ENCODE measurements at places on chromosomes 3 and 15.

DNA sequence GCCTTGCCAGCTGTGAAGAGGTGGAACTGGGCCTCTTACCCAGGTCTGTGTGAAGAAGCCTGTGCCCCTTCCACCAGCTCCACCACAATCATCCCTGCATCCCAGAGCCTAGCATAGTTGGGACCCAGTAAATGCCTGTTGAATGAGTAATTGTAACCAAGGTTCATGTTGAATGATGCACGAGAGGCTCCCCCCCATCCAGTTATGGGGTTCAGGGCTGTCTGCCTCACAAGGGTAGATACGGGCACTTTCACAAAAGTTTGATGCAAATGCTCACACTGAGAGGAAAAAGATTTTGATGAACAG is 29.5 kb upstream of the TSEN2 start:
- DNase-seq: no peak

GRCh38 chr3:66076861-66077470 is 38.2 kb upstream of the MAGI1 start:
- no peak for DNase-seq

DNA sequence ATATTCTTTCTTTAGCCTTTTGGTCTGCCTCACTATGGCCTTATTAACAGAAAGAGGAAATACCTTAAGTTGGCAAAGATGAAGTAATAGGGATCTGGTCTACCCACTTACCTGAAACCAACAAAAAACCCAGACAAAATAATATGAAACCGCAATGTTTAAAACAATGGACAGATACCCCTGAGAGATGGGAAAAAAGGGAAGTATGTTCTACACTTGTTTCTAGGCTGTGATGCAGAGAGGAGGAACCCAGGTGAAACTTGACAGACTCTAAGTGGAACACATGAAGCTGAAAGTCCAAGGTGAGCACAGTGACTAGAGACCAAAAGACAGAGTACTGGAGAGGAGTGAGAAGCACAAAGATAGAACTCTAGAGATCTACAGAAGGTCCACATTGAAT is 78.4 kb downstream of the NR2E3 start:
- DNase-seq: no peak

DNA sequence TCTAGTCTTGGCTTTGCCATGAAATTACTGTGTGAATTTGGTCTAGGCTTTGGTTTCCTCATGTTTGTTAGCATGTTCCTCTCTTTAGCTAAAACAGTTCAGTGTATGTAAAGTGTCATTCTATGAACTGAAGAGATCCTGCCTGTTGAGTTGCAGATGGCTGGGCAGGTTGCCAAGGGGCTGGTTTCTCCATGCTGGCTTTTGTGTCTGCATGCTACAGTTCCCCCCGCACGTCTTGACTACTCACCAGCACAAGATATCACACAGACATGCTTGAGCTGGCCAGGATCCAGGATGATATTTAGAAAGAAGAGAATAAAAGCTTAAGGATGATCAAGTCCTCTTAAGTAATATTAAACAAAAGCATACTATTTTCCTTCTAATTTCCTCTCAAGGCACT is 90.2 kb downstream of the CERS3 start:
- peak; percentile 63 for DNase-seq

GRCh38 chr3:158169091-158169491 is 59.2 kb downstream of the RSRC1 start:
- DNase-seq: no peak

GRCh38 chr15:55277116-55277564 is 12.5 kb downstream of the RAB27A start:
- peak; percentile 65 for DNase-seq

DNA sequence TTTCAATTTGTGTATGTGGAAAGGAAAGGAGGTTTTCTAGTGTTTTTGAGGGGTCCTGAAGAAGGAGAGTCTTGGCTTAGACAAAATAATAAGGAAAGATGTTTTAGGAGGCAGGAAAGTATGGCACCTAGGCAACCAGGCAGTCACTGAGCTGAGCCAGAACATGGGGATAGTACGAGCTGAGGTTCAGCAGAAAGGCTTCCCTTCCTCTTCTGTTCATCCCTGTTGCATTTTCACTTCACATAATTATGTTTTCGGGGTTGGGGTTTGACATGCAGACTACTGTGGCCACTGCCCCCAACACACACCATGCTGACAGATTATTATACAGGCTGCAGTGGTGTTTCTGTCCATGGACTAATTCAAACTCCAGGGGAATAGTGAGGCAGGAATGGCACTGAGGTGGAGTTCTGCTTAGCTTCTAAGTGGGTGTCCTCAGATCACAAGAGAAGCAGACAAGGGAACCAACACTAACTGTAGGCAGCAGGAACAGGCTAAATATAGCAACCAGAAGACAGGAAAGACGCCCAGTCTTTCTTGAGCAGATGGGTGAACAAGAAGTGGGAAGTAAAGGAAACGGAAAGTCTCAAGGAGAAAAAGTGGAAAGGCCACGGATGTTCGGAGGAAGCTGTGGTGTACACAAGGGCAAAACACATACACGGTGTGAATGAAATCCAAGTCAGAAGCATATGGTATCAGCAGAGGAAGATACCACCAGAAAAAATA is 305.8 kb downstream of the PLCL2 start:
- no peak for DNase-seq

DNA sequence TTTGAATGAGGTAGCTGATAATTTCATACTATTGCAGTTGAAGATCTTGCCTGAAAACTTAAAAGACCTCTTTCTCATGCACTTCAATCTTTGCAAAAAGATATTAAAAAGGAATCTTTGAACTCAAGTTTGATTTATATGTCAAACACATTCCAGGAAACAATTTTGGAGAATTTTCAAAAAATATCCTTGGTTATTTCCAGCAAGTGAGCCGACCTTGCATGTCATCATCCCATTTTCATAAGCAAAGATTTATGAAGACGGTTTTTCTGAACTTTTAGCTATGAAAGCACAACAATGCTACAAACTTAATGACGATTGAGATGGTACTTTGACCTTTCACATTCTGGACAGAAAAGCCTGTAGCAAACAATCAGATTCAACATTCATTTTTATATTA is 95.6 kb downstream of the RFX7 start:
- DNase-seq: no peak

DNA sequence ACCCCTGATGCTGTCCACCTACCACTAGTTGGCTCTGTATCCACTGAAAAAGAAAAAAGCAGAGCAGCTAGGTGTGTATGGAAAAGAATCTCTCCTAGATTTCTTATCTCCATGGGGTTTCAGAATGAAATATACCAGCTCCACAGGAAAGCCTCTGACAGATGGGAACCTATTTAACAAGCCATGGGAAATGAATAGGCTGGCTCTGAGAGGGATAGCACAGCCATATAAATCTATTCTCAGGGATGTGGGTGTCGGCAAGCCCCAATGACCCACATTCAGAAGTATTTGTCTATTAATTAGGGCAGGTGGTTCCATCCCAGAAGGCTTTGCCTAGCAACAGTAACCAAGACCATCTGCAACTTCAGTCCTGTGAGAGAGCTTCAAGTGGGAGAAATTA is 694.1 kb downstream of the AGBL1 start:
- DNase-seq: no peak

DNA sequence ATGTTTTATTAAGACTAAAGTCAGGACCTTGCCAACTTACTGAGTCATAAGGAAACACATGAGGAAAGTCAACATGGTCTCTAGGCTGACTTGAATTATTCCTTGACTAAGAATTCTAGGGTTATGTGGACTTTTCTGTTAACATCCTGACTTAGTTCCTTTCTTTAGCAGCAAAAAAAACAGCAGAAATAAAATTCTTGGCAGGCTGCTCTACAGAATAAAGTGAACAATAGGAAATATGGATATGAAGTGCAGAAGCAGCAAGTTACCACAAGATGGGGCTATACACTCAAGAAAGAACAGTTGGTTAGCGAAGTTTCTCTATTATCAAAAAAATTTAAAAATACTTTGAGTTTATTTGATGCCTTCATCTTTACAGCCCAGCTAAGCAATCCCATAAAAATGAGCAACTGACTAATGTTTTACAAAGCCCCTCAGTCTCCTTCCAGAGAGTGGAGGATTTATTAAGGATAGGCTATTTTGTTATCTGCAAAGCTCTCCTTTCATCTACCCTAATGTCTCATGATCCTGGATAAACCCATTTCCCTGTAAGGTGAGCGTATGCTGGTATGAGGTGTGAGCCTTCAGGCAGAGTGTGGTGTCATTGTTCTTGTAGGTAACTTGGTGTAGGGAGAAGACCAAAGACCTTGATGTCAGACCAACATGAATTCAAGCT is 23.1 kb upstream of the MCCC1 start:
- DNase-seq: peak; percentile 16

- DNase-seq: no peak
Measured at GRCh38 chr15:69647142-69647513, 194.5 kb downstream of the RPLP1 start.

DNA sequence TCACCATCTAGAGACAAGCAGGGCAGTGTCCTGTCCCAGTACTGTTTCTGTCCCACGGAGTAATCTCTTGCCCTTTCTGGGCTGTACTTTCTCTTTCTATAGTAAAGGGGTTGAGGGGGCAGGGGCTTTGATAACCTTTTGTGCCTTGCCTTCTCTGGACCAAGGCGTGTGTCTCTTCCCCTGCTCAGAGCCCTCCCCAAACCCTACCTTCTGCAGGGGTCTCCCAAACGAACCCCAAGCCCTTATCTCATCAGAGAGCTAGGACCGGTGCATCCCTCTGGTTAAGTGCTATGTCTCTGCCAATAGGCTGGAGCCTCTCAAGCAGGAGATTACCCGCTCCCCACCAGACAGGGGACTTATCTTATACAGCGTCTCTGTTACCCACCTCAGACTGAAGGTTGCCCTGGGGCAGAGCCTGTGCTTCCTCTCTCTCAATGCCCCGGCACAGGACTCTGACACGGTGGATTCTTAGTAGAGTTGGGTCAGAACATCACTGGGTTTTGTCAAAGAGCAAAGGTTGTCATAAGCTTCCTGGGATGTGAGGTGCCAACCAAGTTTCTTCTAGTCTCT is 2.9 kb downstream of the PLEKHO2 start:
- DNase-seq: peak; percentile 21

- DNase-seq: no peak
Measured at GRCh38 chr3:122105626-122106025, 50.5 kb downstream of the CD86 start.

- no peak for DNase-seq
Measured at GRCh38 chr15:66895794-66896453, 169.5 kb upstream of the SMAD3 start.

DNA sequence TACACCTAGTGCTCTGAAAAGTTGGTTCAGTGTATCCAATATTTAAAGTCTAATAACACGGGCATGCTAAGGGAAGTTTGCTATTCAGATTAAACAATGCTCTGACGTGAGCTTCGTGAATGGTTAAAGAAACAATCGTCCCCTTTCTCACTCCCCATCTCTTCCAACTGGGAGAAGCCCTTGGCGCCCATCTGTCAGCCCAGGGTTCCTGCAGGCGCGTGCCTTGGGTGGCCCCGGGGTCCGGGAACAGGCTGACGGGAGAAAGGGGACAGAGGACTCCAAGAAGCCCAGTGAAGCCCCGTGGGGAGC is 413 bp downstream of the SEC22C start:
- DNase-seq: no peak

DNA sequence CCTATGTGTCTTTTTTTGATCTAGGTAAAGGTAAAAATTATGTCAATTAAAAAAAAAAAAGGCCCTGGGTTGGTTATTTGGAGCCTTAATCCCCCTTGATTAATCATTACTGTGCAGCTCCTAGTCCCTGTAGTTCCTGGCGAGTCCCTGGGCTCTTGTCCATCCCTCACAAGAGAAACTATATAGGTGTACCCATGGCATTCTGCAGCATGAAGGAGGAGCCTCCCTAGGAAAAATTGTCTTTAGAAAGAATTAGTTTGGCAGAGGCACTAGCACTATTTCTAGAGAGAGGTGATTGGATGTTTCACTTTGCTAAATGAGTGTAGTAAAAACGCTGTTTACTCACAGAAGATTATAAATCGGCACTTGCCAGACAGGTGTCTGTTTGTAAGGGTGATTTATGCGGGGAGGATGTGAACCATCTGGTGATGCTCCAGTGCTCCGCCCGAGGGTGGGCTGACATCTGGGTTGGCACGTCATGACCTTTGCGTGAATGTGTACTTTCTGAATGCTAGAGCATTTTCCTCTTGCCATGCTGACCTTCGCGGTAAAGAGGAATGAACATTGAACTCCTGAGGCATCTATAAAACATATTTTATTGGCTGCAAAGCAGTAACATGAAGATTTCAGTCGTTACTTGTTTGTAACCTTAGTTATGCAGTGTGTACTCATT is 12.6 kb downstream of the PLCL2 start:
- peak; percentile 48 for DNase-seq

GRCh38 chr3:15633766-15634598 is 32.4 kb downstream of the BTD start:
- no peak for DNase-seq

- no peak for DNase-seq
Measured at GRCh38 chr3:69881051-69881450, 118.5 kb upstream of the SAMMSON start.

DNA sequence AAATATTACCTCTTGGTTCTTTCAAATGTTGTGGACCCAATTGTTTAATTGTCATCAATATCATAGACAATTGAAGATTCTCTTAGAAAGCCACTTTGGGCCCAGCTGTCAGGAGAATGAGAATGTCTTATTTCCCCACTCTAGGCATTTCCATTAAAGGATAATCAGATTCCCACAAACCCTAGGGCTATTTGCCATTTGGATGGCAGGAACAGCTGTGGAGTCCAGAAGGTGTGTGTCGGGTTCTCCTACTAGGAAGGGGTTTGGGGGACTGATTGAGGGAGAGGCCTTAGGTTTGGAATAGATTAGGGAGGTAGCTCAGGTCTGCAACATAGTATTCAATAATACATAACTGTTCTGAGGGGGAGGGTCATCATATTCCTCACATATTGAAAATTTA is 35.2 kb upstream of the PLSCR5 start:
- no peak for DNase-seq

- DNase-seq: no peak
Measured at GRCh38 chr3:126067959-126068358, 16.0 kb downstream of the SLC41A3 start.

DNA sequence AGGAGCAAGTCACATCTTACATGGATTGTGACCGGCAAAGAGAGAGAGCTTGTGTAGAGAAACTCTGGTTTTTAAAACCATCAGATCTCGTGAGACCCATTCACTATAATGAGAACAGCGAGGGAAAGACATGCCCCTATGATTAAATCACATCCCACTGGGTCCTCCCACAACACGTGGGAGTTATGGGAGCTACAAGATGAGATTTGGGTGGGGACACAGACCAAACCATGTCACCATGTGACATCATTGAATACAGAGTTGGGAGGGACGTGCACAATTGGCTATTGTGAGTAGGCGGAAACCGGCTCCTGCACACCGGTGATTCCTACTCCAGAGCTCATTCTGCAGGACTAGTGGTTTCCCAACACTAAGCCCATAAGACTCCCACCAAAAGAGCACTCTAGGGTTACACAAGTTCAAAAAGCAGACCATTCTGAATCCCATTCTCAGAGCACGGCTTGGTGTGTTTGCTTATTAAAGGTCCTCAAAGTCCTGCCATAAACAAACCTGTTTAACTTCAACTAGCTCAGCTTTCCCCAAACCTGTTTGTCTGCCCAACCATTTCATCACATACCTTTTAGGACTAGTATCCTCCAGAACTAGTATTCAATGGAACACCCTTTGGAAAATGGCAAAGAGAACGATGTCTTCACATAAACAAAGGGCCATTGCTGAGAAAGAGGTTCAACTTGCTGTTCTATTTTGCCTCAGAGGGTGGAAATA is 167.6 kb downstream of the TLE3 start:
- DNase-seq: no peak

- no peak for DNase-seq
Measured at GRCh38 chr3:5312290-5312689, 124.8 kb downstream of the EDEM1 start.

- no peak for DNase-seq
Measured at GRCh38 chr3:11720917-11721411, 77.2 kb upstream of the VGLL4 start.

- no peak for DNase-seq
Measured at GRCh38 chr15:85694091-85694490, 100.6 kb downstream of the KLHL25 start.
